ENCODE measurements at places on chromosomes 16 and 17.

GRCh38 chr16:60302261-60302660 lies 1568.1 kb upstream of the GOT2 start:
- DNase-seq, result no peak

DNA sequence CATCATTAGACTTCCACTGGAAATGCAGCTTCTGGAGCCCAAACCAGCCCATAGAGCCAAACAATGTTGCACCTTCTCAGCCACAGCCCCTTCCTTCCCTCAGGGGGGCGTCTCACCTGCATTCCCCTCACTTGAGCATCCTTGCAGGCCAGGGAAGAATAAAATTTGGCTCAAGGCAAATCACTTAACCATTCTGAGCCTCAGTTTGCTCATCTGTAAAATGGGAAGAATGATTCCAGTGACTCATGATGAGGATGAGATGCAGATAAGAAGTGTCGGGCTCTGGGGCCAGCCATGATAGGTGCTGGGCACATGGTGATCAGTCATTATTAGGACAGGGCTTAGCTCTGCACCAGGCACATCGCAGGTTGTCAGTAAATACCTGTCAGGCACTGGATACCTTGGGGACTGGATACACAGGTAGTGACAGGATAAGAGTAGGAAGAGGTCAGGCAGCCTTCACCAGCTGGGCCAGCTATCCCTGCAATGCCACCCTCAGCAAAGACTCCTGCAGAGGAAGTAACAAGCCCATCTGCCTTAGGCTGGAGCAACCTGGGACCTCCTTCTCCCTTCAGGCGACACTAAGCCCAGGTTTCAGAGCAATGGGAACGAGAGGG lies 208.0 kb upstream of the TNRC6C start:
- DNase-seq, result no peak

GRCh38 chr17:65966072-65966695 lies 225.7 kb downstream of the CEP112 start:
- no peak for DNase-seq

- peak; percentile 88 for DNase-seq
Observed at GRCh38 chr16:14325502-14326401, 254.6 kb downstream of the MRTFB start.

DNA sequence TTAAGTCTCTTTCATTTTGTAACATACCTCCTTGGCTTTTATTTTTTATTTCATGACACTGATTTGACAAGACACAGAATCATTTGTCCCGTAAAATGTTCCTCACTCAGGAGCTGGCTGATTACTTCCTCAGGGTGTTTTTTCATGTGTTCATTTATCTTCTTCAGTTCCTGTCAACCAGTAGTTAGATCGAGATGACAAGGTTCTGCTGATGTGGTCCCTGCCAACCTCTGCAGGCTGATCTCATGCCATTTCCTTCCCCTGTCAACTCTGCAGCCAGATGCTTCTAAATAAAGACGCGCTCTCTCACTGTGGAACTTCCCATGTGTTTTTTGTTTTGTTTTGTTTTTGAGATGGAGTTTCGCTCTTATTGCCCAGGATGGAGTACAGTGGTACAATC lies 8.1 kb upstream of the CXCL16 start:
- DNase-seq, result no peak

DNA sequence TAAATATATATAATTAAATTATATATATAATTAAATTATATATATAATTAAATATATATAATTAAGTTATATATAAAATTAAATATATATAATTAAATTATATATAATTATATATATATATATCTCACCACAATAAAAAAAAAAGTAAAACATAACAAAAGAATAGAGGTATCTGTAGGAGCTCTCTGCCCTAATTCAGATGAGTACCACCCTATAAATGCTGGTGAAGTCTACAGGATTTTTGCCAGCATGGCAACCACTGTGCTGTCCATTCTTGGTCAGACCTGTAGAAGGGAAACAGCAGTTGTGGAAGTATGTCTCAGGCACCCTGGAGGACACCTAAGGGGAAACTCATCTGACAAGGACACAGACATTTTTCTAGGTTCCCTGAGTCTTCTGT lies 259.7 kb downstream of the PRKCA start:
- no peak for DNase-seq

DNA sequence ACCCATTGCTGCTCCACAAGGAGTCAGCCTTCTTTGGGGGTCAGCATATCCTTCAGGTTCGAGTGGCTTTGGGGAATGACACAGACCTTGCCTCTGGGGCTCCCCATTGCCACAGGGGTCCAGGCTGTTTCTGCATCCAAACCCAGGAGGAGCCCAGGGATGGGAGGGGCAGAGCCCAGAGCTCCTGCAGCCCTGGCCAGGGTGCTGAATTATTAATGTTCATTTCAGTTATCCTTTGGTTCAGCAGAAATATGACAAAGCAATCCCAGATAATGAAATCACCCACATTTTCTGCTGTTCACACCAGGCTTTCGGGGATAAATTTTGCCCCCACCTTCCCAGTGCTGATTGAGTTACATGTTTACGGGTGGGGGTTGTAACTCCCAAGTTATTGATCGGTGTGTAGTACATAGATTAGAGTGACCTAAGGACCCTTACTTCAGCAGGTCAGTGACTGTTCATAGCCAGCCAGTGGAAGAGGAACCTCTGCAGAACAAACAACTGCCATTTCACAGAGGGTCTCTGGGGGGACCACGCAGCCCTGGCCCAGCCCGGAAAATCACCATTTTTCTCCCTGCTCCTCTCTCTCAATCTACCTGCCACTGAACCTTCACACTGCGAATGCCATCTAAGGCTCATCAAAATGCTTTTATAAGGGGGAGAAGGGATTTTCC lies 240.3 kb upstream of the N4BP1 start:
- no peak for DNase-seq

- DNase-seq, result no peak
Observed at GRCh38 chr17:10166176-10166935, 32.0 kb downstream of the GAS7 start.

DNA sequence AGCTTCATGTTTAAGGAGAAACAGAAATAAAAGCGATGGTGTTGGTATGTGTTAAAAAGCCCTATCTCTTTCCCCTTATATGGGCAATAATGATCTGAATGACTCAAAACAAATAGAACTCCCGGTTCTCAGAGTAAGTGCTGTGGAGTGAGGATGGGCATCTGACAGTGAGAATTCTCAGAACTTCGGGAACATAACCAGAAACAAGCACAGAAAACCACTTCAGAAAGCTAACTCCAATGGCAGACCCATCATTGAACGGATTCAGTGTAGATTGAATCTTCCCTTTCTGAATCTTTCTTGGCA lies 67.2 kb downstream of the CDH8 start:
- DNase-seq, result no peak

DNA sequence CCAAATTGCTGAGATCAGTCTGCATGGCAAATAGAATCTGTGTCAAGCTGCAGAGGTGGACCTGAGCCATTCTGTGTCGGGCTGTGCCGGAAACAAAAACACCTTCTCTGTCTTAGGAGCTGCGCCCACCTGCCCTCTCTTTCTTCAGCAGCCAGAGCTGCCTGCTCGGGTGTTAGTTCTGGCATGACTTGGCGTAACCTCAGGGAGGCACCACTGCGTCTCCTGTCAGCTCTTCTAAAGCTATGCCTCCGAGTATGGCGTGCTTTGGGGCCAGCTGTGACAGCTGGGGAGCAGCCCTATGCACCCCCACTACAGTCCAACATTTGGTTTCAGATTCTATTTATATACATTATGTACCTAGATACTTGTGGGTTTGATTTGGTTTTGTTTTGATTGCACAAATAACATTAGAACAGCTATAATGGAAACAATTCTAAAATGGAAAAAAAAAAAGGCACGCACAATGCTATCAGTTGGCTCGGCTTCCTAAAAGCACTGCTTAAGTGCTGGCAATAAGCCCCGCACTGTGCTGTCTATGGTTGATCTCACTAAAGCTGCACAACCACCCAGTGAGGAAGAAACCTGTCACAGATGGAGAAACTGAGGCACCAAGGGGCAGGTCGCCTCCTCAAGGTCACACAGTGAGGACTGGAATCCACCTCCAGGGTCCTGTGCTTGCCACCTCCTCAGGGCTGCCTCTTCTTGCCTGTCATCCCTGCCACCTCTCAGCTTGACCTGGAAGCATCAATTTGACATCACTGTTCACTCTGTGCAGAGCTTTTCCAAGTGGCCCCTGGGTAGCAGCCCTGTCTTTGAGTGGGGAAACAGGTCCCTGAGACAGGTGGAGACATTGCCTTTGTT lies 18.7 kb upstream of the ADGRG1 start:
- no peak for DNase-seq

GRCh38 chr17:75526555-75527270 lies 1.2 kb downstream of the LLGL2 start:
- no peak for DNase-seq

- DNase-seq, result no peak
Observed at GRCh38 chr17:68993112-68993511, 37.9 kb upstream of the ABCA8 start.

DNA sequence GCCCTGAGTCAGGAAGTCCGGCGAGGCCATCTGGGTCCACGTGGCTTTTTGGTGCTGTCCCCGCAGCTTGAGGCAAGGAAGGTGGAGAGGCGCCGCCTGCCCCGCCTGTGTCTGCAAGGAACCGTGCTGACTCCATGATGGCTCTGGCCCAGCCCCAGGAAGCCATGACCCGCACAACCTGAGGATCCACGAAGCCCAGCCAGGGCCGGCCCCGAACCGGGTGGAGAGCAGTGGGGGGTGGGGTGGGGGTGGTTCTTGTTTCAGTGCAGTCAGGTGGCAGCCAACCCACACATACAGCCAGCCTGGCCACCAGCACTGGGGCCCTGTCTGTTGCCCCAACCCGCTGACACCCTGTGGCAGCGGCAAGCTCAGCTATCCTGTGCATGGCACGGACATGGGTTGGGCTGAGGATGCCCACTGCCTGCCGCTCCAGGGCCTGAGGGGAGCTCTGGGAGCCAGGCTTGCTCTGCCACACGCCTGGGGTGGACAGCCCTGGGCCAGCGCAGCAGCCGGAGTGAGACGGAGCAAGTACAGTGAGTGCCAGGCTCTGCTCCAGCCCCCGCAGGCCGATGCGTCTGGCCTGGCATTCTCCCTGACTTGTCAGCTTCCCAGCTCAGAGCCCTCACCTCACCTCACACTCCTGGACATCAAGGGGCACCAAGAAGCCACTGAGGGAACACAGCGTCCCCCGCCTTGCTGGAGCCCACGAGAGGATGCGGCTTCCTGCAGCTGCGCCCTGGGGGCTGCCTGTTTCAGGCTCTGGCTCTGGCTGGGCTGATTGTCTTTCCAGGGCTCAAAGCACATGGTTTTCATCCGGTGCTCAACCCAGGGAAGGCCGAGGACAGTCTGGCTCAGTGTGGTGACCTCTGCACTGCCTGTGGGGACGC lies 68.8 kb downstream of the LMF1 start:
- DNase-seq, result no peak

DNA sequence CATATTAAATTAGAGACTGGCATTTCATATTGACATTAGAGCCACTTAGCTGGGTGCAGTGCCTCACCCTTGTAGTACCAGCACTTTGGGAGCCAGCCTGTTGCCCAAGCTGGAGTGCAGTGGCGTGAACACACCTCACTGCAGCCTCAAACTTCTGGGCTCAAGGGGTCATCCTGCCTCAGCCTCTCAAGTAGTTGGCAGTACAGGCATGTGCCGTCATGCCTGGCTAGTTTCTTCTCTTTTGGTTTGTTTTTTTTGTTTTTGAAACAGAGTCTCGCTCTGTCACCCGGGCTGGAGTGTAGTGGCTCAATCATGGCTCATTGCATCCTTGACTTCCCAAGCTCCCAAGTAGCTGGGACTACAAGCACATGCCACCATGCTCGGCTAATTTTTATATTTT lies 8.7 kb downstream of the PPM1E start:
- no peak for DNase-seq

GRCh38 chr17:33506889-33507650 lies 214.0 kb upstream of the ASIC2 start:
- no peak for DNase-seq

DNA sequence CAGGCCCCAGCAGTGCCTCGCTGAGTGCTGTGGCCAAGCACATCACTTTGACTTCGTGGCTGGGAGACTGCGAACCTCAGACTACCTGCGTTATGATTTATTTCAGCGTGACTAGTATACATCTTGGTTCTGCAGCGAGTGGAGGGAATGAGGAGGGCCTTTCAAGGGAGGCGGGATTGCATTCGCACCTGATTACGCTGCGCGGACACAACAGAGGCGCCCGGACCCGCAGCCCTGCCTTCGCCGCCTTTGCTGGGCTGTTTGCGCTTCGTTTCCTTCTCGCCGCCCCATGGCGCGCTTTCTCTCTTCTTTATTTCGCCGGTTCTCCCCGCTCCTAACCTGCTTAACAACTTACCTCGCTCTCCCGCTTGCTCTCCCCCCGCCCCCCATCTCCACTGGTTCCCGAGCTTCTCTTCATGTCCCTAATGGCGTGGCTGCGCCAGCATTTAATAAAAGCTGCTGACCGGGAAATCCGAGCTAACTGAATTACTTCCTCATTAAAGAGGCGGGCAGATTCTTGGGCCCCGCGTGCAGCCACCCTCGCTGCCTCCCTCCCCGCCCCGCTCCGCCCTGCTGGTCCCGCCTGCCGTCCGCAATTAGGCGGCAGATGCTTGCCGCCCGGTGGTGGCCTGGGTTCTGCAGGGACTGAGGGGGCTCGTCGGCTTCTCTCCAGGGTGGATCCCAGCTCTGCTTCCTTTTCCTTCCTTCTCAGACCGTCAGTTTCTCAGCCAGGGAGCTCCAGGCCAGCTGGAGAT lies 257.6 kb upstream of the SDK2 start:
- no peak for DNase-seq

DNA sequence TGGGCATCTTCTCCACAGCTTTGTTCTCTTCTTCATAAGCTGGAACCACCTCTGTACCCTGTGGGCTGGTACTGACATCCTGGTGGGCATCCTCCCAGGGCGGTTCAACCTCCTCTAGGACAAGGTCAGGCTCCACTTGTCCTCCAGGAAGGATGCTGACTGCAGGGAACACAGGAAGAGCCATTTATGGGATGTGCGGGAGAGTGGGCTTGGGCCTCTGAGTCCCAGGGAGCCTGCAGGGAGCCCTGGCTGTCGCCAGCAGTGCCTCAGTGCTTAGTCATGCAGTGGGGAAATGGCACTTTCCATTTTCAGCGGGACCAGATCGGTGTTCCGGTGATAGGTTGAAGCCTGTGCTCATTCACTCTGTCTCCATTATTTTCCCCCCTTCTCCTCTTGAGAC lies 20.5 kb downstream of the CNGB1 start:
- no peak for DNase-seq

DNA sequence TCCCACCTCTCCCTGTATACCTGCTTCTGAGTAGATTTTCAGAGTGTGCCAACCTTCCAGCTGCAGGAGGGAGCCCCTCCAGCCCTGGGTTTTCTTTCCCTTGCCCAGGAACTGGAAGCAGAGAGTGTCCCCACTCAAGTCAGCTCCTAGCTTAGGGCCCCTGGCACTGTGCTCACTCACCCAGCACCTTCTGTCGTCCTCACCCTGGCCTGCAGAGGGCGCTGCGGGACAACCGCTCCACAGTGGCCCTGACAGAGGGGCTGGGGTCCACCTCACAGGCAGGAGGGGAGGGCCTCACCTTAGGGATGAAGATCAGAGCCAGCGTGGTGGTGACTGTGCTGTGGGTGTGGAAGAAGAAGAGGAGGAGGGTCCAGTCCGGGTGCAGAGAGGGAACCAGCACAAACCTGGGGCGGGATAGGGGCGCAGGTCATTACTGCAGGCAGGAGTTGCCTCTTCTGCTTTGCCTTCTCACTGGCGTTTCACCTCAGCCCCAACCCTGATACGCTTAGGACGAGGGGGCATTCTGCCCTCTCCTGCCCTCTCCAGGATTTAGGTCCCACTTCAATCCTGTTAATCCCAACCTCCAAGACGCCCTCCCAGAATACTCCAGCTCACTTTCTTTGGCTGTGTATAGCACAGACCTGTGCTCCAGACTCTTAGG lies 10.0 kb downstream of the GPR179 start:
- no peak for DNase-seq
